ENCODE measurements at places on chromosomes 1 and 21.

DNA sequence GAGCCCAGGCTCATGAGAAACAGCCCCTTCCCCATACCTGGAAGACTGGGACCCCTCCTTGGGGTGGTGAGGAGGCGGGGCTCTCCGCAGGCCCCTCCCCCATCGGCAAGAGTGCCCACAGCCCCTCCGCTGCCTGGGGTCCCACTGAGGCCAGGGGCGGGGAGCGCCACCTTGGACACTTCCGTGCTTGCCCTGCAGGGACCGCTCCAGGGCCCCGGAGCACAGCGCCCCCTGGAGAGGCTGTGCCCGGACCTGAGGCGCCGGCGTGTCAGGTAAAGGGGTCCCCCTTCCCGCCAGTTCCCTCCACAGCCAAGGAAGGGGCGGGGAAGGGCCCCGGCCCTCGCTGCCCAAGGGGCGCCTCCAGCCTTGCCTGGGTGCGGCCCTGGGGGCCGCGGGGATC, 21.5 kb downstream of the INAVA start:
- no peak overlapping the region for H3K4me3 ChIP-seq
- no peaks in the 10 kb centered on the region for H3K27me3 ChIP-seq
- DNase-seq: no peak
- peaks cover 26% of the 10 kb centered on the region for H3K36me3 ChIP-seq

DNA sequence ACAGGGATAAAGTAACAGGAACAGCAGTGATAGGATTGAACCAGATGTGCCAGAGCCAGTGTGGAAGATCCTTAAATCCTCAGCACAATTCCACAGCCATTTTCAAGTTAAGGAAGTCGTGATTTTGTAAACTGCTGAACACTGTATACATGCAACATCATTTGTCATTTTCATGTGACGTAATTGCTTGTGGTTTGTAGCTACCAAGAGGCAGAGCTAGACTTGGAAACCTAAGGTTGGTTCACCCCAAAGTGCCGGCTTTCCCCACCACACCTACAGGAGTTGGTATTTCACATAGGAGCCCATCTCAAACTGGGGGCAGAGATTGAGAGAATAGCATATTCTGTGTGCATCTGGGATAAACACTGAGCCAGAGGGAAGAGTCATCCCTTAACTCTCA, 113.9 kb downstream of the CAPN8 start:
- no peak overlapping the region for H3K4me3 ChIP-seq
- no peaks in the 10 kb centered on the region for H3K4me1 ChIP-seq

DNA sequence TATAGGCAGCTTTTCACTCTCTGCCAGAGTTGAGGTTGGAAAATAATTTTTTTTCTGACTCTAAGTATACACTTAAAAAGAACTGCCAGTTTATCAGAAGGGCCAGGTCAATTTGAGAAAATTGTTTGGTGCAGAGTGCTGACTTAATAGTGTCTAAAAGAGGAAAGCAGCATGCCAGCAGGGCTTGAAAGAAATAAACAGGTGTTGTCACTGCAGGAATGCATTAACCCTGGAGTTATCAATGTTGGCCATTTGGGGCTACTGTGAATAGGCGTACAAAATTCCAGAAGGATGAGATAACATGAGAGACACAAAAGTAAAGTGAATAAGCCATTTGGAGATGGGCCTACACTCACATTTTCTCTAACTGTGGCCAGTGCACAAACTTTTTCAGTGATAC, 220.6 kb upstream of the PLD5 start:
- H3K4me3 ChIP-seq: no peak overlapping the region
- H3K4me1 ChIP-seq: no peaks in the 10 kb centered on the region
- DNase-seq: no peak
- no peaks in the 10 kb centered on the region for H3K27me3 ChIP-seq

GRCh38 chr21:31911138-31911907, 38.5 kb downstream of the HUNK start:
- DNase-seq: no peak
- H3K27ac ChIP-seq: no peak overlapping the region
- H3K27me3 ChIP-seq: peaks cover 8% of the 10 kb centered on the region
- H3K4me3 ChIP-seq: no peak overlapping the region
- H3K4me1 ChIP-seq: no peaks in the 10 kb centered on the region

- H3K36me3 ChIP-seq: no peaks in the 10 kb centered on the region
- H3K4me3 ChIP-seq: no peak overlapping the region
- H3K27ac ChIP-seq: no peak overlapping the region
- DNase-seq: no peak
Measured at GRCh38 chr1:235056937-235057336, 71.7 kb downstream of the TOMM20 start.

DNA sequence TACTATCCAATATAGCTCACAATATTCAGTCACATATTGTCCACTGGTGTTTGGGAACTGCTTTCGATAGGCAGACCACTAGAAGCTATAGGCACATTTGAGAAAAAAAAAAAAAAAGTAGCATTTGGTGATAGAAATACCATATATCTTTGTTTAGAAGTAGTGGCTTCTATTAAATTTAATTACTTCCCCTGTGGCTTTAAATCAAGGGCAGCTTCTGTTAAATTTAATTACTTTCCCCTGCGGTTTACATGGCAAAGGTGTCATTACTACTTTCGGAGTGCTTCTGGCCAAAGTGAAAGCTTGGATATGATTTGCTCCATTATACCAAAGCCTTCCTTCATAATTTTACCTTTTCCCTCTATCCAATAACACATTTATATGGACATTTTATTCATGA, 229.9 kb downstream of the TTLL7 start:
- H3K36me3 ChIP-seq: no peaks in the 10 kb centered on the region
- H3K27me3 ChIP-seq: no peaks in the 10 kb centered on the region
- H3K27ac ChIP-seq: no peak overlapping the region
- no peak overlapping the region for H3K4me3 ChIP-seq
